ENCODE measurements at places on chromosomes 4 and X.

DNA sequence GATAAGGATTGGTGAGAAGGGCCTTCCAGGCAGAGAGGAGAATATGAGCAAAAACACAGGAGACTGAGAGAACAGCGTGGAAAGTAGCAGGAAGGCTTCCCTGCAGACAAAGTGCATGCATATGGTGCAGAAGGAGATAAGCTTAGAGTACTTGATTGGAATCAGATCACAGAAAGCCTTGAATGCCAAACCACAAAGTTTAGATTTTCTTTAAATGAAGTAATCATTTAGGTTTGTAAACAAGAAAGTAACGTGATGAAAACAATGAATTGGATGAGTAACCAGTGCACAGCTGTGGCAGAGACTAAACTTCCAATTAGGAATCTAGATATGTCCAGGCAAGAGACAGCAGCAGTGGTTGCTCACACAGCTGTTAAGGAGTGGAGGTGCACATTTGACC lies 83.8 kb upstream of the C1QTNF7 start:
- DNase-seq, result no peak

GRCh38 chrX:148878371-148878770 lies 378.0 kb downstream of the AFF2 start:
- no peak for DNase-seq

GRCh38 chr4:100299046-100299840 lies 109.0 kb upstream of the DDIT4L start:
- DNase-seq, result no peak

- no peak for DNase-seq
Measured at GRCh38 chrX:52923781-52924241, 26.7 kb downstream of the FAM156B start.

- no peak for DNase-seq
Measured at GRCh38 chr4:56637791-56638190, 43.3 kb downstream of the HOPX start.

DNA sequence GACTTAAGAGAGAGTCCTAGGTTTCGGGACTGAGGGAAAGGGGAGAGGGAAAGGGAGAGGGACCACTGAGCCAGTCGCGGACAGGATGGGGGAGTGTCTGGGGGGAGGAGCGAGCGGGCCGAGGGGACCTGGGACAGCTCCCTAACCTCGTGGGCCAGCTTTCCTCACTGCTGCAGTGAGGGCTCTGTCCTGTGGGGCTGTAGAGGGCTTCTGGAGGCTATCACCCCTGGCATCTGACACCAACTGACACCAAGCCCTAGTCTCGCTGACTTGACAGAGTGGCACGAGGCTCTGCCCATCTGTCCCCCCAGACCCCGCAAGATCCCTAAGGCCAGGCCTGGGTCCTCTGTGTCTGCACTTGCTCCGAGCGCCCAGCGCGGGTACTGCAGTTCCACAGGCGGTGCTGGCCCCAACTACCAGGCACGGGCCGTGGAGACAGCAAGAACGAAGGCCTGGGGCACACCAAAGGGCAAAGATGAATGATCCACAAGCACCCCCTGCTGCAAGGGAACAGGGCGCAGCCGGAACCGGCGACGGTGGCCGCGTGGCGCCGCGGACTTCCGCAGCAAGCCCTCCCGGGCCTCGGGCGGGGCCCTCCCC lies 465 bp downstream of the HAUS7 start:
- DNase-seq, result peak; percentile 2

- DNase-seq, result no peak
Measured at GRCh38 chr4:6476893-6477292, 4.5 kb upstream of the PPP2R2C start.

DNA sequence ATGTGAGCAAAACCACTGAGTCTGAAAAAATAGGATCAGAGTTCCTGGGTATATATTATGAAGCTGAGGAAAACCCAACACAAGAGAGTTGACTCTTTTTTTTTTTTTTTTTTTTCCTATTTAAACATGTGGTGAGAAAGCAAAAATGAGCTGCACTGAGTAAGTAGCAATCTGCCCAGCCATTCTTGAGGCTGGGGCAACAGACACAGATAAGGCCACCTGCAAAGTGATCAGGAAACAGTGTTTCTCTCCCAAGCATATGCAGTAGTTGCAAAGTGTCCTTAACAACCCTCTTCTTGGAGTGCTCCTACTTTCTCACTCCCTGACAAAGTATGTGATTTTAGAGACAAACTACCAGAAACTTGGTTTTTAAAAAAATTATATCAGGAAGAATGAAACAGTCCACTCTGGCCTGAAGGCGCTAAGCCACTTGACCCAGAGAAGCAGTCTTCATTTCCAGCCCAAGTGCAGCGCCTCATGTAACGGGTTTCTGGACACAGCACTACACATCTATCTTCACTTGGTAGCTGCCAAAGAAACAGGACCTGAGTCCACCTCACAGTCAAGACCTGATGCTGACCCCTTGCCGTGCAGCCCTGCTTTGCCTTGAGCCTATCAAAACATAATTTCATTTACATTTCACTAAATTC lies 124.6 kb upstream of the MAP3K15 start:
- no peak for DNase-seq

- DNase-seq, result no peak
Measured at GRCh38 chr4:99642725-99643489, 14.7 kb downstream of the C4orf54 start.

DNA sequence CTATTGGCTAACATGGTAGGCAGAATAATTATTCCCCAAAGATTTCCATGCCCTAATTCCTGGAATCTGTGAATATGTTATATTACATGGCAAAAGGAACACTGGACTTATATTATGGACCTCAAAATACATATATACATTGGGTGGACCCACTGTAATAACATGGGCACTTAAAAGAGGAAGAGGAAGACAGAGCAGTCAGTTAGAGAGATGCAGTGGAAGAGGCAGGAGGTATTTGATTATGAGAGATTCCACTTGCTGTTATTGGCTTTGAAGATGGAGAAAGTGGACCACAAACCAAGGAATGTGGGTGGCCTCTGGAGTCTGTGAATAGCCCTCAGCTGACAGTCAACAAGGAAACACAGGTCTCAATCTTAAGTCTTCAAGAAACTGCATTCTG lies 14.0 kb upstream of the ART3 start:
- DNase-seq, result no peak

DNA sequence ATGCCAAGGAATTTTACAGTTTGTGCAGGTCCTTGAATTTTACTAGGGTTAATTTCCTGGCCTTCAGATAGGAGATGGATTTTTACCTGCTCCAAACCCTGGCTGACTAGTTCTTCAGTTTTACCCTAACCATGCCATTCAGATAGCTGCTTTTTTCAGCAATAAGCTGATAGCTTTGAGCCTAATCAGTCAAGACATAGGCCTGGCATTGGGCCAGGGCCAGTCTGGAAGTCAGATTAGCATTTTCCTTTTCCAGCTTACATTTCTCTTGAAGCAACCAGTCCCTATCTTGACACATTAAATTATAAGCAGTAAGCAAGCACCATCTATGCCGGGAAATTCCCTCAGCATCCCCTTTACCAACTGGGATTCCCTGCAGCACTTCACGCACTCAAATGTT lies 177.1 kb downstream of the ADGRA3 start:
- DNase-seq, result no peak

- no peak for DNase-seq
Measured at GRCh38 chr4:185469580-185470154, 1.9 kb downstream of the CCDC110 start.

GRCh38 chrX:39585808-39586207 lies 511.9 kb downstream of the BCOR start:
- DNase-seq, result no peak

GRCh38 chr4:53480909-53481308 lies 103.5 kb downstream of the FIP1L1 start:
- no peak for DNase-seq

GRCh38 chrX:69177511-69178162 lies 12.4 kb upstream of the PJA1 start:
- DNase-seq, result no peak

DNA sequence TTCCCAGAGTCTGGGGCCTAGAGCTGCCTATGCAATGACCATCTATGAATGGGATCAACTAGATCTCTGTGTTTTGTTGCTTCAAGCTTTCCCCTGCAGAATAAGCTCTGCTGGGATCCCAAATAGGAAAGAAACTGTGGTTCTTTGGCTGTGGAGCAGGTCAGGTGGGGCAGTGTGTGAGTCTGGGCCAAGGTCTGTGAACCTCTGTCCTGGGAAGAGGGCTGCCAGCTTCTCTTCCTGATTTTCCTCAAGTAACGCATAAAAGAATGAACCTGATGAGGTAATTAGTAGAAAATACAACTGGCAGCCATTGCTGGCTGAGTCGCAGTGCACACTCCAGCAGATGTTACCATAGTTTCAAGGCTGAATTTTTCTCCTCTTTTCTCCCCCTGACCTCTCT lies 4.6 kb upstream of the PIN4 start:
- DNase-seq, result no peak

GRCh38 chrX:7252013-7252610 lies 104.2 kb upstream of the PUDP start:
- DNase-seq, result no peak

DNA sequence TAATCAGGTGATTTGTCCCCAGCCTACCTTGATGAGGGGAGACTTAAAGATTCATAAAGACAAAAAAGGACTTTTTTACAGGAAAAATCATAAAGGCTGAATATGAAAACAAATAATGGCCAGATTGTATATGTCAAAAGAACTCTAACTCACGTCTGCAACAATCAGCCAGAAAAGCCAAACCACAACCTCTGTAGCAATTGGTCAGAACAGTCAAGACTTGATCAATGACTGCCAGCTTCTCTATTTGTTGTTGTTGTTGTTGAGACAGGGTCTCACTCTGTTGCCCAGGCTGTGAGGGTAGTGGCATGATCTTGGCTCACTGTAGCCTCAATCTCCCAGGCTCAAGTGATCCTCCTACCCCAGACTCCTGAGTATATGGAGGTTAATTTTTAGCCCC lies 35.9 kb upstream of the PPA2 start:
- DNase-seq, result no peak
